Urothelium cell line (cell line): ENCODE measurements at places on chromosomes 6 and 20.

DNA sequence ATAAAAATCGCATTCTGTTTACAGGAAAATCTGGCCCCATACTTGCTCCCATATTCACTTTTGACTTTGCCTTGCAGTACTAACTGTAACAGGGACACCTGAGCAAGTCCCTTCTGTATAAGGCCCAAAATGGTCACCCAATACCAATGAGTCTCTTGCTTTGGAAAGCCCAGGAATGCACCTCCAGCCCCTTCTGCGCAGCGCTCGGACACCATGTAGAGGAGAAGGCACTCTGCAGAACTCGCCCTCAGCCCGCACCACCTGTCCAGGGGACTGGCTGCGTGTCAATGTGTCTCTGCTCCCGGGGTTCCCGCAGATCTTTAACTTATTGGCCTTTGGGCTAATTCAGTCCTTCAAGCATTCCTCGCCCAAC, 746 bp upstream of the PRND start:
- DNase-seq = no peak

DNA sequence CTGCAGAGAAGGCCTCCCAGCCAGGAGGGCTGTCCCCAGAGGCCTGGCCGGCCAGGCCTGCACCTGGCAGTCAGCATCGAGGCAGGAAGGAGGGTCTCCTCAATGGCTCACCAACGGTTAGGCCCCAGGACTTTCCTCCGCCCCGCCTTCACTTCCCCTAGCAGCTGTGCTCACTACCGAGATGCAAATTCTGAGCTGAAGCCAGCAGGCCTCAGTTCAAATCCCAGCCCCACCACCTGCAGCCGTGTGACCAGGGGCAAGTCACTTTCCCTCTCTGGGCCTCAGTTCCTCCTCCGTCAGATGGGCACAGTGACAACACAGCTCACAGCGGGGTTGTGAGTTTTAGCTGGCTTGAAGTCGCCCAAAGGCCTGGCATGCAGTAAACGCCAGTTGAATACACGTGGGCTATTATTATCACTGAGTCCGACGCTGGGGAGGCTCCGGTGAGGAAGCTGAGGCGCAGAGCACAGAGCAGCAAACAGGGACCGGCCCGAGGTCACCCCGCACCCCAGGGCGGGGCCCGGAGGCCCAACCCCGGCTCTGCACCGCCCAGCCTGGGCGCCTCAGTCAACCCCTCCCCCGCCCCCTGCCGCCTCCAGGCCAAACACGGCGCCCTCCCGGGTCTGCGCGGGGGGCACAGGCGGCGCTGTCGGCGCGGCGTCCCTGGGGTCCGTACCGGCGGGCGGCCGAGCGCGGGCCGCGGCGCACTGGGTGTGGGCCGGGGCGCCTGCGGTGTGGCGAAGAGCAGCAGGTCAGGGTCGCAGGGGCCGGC, 671 bp downstream of the E2F1 start:
- peak; percentile 86 for DNase-seq

DNA sequence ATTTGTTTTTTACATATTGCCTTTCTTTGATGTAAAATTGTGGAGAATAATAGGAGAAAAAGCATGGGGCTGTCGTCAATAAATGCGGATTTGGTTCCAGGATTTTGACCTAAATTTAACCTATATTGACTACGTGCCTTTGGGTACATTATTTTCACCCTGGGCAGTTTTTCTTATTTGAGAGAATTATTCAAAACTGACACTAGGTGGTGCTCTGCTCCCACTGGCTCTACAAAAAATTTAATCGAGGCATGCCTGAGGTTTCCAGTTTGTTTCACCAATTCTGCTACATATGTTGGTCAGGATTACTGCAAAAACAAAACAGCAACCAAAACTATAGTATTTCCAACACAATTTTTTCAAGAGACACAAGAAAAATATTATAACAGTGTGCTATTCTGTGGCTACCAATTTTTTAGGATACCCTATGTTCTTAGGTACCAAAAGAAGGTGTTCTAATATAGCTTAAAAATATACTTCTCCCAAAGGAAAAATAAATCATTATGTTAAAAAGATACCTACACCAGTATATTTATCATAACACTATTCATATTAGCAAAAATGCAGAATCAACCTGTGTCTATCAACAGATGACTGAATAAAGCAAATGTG, 48.6 kb upstream of the FABP7 start:
- DNase-seq = peak; percentile 16

GRCh38 chr20:58703765-58704371, 11.3 kb downstream of the NPEPL1 start:
- DNase-seq = no peak

DNA sequence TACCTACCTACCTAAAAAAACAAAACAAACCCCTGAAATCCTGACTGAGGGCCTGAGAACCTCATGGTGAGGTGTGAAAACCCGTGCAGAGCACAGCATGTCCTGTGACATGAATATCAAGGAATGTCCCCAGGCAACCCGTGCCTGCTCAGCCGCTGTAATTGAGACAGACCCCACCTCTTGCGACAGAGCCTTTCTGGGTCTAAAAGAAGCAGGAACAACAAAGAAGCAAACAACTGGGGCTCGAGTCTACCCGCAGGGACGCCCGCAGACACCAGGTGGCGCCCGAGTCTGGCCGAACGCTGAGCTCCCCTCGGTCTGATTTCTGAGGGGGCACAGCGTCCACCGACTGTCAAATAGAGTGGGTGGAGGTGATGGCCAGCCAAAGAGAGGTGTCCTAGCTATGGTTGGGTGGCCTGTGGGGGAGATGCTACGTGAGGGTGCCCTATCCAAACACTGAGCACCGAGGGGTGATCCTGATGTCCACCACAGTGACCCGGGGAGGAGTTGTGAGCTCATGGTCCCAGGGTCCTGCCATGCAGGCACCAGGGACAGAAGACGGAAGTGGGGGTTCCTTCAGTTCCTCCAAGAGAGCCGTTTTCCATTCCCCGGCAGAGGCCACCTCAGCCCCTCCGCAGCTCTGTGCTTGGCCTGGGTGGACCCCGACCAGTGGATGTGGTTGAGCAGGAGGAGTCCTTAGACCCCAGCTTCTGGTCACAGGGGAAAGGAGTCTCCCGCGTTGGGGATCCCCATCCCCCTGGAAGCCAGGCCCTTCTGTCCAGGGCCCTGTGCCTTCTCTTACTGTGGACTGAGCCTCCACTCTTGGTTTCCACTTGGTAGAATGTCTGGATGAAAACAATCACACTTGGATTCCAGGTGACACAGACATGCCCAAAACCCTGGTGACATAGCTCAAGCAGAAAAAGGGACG, 268.2 kb downstream of the CDC5L start:
- peak; percentile 77 for DNase-seq

DNA sequence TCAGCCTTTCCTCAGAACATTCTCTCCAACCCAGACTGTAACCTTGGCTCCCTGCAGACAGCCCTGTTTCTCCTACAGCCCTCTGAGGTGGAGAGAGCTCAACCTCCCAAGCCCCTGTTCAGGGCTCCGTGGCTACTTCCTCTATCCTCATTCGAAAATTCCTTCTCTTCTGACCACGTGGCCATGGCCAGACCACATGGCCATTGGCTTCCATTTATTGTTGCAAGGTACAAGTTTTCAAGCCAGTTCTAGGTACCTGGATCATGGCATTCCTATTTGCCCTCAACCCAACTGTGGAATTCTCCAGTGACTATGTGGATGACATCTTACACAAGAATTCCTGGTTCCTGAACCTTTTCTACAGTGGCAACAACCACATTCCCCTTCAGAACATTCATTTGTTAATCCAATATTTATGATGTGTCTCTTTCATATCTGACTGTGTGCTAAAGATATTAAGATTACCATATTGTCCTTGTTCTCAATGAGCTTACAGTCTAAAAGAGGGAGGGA, 161.9 kb downstream of the GMPR start:
- DNase-seq = no peak

- no peak for DNase-seq
Measured at GRCh38 chr6:19432966-19433498, 404.1 kb upstream of the ID4 start.

- no peak for DNase-seq
Measured at GRCh38 chr6:33061987-33062386, 11.5 kb downstream of the HLA-DPA1 start.

- no peak for DNase-seq
Measured at GRCh38 chr6:10151144-10151915, 263.5 kb downstream of the TFAP2A start.

GRCh38 chr6:46258249-46258648, 87.5 kb upstream of the ENPP5 start:
- DNase-seq = no peak

GRCh38 chr6:13708736-13709135, 2.9 kb downstream of the RANBP9 start:
- no peak for DNase-seq

DNA sequence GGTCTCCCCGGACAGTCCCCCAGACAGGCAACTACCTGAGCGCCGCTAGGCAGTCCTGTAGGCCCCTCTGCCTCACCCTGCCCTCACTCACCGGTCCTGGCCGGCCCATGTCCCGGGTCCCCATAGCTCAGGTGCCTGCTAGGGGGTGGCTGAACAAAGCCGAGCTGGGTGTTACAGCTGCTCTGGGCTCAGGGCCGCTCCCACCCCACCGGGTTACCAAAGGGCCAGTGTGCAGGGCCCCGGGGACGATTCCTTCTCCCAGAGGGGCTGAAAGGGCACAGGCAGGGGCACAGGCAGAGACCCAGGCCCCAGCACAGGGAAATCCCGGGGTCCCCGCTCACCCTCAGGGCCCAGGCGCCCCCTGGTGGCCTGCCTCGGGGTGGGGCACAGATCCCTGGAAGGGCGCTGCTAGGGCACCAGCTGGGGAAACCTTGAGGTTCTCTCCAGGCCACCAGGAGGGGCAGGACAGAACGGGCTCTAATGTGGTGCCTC, 118.4 kb downstream of the GRM4 start:
- DNase-seq = peak; percentile 70

DNA sequence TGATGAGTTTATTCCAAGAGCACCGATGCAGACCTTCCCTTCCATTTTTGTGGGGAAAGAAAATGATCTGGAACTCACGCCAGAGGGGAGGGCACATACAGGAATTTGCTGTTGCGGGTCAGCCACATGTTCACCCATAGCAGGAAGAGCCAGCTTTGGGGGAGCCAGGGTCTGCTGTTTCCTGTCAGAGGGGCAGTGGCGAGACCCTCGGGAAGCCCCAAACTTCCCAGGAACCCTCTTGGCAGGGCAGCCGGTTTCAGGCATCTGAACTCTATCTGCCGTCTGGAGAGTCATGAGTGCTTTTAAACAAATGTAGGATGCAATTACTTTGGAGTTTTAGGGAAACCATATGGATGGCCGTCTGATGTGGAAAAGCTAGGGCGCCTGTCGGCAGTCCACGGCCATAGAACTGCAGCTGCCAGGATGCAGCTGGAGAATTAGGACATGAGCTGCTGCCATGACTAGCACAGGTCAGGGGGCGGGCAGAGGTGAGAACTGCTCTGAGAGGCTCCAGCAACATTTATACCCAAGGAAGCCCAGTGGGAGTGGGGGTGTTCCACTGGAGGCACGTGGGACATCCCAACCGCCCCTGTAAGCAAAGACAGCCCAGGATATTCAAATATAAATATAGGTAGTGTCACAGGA, 14.8 kb upstream of the SERPINB9 start:
- no peak for DNase-seq

DNA sequence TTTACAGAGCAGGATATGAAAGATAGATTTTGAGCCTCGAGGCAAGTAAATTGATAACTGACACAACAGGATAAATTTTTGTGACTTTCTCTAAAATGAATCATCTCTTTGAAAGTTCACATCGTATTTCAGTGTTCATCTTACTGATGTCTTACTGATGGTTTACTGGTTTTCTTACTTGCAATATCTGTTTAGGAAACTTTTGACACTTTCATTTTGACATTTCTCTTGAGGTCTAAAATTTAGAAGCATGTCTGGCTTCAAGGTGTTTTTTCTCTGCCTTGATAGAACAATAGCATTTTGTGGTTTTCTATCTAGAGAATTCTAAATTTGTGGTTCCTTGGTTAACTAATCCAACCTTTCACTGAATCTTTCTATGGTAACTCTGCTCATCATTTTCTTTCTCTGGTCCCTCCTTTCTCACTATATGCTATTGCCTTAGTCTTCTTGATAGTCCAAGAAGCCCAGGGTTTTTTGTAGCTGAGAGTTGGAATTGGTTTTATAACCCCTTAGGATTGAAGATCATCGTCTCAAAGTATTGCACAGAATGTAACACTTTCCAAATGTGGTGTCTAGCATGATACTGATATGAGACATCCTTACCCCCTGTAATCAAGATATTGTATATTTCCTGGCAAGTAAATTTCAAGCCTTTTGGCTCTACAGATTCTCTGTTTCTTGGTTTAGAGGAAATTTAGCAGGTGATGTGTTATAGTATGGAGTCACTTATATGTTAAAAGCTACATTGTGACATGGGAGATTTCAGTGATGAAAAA, 98.7 kb downstream of the RNF144B start:
- no peak for DNase-seq

DNA sequence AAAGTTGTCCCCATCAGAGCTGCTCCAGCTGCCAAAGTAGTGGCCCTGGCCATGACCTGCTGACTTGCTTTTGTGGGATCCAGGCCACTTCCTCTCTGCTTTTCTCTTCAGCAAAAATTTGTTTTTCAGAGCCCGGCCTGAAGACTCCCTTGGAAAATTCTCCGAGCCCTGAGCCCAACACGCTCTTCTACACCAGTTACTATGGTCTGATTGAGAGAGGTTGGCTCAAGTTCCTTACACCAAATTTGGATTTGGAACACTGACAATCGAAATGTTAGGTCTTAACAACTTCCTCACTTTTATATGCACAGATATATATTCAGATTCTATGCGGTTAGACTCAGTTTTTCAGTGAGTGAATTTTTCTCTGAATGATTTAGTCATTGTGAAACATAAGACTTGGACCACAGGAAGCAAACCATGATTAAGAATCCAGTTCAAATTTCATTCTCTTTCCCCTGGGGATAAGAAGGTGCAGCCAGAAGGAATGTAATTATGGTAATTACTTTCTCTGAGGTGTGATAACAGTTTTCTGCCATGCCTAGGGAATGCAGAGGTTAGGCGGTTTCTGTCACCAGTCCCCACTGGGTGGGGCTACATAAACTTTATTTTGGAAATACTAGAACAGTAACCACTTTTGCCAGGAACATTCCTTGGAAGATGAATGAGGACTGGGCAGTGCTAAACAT, 365.2 kb downstream of the SYNE1 start:
- no peak for DNase-seq

DNA sequence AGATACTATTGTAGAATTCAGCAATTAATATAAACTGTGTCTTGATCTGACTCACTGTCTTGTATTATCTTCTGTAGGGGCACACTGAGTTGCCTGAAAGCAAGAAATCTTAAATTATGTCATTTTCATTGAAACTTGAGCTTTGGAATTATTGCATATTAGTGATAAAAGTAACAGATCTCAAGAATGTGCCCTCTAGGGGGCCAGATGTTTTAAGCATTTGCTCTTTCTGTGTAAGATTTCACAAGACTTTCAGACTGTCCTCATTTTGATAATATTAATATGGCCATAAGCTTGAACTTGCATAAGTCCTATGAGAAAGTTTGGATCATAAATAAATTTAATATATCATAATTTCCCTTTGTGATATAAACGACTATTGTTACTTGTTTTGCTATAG, 55.5 kb upstream of the MYO6 start:
- DNase-seq = no peak

DNA sequence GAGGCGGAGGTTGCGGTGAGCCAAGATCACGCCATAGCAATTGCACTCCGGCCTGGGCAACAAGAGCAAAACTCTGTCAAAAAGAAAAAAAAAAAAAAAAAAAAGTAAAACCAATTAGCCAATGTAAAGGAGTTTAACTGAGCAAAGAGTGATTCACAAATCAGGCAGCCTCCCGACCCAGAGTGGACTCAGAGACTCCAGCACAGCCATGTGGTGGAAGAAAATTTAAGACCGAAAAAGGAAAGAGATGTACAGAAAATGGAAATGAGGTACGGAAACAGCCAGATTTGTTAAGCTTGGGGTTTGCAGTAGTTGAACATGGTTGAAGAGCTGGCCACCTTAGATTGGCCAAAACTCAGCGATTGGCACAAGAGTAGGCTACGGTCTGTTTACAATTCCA, 51.4 kb downstream of the ERMARD start:
- no peak for DNase-seq
